ENCODE measurements at places on chromosomes 13 and 19.

GRCh38 chr13:56736966-56737365, 403.8 kb upstream of the PRR20A start:
- DNase-seq = no peak

DNA sequence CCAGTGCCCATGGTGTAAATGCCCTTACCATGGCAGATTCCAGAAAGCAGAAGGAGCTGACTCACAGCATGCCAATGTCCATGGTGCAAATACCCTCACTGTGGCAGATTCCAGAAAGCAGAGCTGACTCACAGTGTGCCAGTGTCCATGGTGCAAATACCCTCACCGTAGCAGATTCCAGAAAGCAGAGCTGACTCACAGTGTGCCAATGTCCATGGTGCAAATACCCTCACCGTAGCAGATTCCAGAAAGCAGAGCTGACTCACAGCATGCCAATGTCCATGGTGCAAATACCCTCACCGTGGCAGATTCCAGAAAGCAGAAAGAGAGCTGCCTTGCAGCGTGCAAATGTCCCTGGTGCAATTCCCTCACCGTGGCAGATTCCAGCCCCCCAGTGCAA, 163.8 kb upstream of the SOX1 start:
- no peak for DNase-seq

DNA sequence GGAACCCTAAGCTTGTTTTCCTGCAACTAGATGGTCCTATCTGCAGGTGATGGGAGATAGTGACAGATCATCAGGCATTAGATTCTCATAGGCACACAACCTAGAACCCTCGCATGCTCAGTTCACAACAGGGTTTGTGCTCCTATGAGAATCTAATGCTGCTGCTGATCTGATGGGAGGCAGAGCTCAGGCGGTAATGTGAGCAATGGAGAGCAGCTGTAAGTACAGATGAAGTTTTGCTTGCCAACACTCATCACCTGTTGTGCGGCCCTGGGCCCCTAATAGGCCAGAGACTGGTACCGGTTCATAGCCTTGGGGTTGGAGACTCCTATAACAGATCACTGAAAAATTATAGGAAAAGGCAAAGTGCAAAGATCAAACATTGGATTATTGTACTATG, 267.2 kb downstream of the PCDH9 start:
- DNase-seq = no peak

DNA sequence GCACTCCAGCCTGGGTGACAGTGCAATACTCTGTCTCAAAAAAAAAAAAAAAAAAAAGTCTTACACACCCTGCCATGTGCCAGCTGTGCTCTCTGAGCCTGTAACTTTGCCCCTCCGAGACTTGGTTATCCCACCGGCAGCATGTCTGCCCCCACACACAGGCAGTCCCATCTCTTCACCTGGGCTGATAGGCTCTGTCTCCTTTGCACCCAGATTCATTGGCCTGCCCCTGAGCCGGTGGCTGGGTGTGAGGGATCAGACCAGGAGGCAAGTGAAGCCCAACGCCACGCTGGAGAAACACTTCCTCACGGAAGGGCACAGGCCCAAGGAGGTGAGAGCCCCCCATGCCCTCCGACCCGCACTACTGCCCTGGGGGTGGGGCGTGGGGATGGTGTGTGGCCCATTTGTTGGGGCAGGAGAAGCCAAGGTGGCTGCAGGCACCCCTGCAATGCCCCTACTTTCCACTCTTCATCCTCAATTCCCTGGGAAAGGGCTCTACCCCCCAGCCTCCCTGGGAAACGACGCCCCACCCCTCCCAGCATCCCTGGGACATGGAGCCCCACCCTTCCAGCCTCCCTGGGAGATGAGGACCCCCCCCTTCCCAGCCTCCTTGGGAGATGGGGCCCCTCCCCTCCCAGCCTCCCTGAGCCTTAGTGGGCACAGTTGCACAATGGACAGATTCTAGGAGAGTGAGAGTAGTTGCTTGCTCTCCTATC, 45.3 kb downstream of the CERS4 start:
- no peak for DNase-seq

DNA sequence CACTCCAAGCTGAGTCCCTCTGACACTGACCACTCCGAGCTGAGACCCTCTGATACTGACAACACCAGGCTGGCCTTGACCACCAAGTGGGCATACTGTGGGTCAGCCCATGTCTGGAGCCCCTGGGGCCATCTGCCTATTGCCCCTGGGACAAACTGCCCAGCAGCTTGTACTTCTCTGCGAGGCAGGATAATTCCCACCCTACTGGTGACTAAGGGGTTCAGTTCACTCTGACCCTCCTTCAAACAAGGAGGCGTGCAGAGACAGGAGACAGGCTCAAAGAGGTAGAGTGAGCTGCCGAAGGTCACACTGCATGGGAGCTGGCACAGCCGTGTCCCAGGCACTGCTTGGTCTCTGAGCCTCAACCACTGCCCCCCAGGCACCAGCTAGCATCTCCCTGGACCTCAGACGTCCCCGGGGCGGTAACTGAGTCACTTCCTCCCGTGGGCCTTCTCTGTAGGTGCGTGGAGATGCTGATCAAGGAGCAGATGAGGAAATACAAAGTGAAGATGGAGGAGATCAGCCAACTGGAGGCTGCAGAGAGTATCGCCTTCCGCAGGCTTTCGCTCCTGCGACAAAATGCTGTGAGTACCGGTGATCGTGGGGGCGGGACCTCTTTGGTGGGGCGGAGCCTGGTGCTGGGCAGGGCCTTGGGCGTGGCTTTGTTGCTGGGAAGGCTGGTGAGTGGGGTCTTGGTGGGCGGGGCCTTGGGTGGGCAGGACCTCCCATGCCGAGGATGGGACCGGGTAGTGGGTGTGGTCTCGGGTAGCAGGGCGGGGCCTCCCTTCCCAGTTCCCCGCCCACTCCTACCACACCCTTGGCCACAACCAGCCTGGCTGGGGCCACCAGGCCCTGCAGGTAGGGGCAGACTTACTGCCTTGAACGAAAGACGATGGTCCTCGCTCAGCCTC, 5.8 kb upstream of the USE1 start:
- DNase-seq = no peak

DNA sequence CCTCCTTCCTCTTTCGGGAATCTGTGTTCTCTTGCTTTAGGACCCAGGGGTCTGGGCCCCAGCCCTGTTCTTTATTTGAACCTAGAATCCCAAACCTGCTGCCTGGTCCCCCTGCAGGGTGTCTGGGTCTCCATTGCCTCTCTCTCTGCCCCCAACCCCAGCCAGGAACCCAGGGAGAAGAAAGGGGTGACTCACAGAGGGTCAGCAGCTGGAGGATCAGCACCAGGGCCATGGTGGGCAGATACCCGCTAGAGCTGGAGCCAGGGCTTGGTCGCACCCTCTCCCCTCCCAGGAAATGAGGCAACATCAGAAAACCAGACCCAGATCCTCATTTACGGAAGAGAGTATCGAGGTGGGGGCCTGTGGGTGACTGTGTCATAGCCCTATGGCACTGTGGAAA, at the start of gene OSCAR:
Gene OSCAR (minus strand): TSS at position 243 of the 400 bp plus-strand sequence. CDS start 11 bp downstream, at position 232.
- no peak for DNase-seq

DNA sequence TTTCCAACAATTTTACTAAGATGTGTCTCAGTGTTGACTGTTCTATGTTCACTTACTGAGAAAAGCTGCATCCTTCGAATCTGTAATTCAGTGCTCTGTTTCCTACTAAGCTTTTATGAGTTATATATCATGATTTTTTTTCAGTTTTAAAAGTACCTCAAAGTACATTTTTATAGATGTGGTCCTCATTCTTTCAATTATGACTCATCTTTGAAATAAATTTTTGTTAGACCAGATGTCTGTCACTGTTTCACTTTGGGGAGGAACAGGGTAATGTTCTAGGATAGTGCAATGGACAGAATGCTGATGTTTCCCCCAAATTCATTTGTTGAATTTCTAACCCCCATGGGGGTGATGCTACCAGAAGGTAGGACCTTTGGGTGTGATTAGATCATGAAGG, 74.8 kb downstream of the NALCN start:
- no peak for DNase-seq

DNA sequence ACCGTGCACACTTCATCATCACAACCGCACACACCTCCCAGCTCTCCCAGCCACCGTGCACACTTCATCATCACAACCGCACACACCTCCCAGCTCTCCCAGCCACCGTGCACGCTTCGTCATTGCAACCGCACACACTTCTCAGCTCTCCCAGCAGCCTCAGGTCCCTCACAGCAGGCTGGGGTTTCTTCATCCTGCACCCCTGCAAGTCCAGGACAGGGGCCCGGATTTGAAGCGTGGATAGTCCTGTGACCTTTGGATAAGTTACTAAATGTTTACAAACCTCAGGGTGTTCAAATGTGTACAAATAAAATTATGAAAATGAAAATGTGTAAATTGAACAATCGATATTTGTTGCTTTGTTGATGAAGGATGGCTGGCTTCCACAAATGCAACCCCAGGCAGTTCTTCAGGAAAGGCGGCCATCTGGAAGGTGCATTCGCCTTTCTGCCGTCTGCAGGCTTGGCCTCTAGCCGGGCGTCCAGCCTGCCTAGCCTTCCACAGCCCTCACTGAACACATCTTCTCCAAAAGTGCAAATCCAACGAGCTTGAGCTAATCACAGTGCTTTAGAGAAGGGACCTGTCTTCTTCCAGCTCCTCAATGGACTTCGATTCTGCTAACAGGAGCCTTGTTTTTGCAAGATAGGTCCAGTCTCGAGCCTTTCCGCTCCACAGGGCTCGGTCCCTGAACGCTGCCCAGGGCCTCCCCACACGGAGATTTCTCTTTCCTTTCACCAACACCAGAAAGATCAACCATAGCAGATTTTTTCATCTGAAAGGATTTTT, 74.2 kb downstream of the SPACA7 start:
- DNase-seq = no peak

DNA sequence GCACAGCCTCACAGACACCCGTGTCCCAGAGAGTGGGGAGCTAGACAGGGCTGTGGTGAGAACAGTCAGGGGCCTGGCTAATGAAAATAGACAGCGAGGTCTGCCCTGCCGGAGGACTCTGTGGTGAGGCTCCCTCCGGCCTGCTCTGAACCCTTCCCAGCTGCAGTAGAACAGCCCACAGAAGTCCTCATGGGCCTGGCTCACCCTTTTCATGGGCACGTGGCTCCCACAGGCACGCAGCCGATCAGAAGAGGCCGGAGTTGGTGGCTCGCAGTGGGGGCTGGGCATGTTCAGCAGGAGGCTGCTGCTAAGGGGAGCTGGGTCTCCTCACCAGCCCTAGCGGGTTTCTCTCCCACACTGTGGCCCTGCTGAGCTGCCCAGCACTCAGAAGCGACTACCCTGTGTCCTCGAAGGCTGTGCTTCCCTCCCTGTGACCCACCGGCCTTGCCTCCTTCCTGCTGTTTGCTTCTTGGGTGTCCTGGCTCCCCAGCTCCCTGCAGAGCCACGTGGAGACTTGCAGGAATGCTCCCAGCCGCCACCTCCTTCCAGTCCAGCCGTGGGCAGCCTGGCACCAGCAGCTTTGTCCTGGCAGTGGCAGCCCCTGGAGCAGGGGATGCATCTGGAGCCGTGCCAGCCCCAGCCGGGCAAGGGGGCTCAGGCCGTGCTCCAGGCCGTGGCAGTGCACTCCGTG, 138.7 kb downstream of the KDM4B start:
- DNase-seq = no peak

DNA sequence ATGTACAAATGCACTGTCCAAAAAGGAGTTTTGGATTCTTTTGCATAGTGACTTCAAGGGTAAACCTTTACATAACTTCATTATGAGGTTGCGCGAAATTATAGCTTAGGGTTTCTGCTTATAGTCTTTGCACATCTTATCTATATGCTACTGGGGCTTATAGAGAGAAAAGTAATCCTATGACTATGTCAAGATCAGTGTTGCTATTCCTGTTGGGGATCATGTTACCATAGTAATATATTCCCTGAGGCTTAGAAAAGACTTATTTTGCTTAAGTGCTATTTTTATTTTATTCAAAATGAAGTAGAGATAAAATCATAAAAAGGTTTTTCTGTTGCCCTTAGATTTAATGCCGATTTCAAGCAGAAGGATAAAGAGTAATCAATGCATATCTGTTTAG, 14.7 kb upstream of the POSTN start:
- DNase-seq = no peak

DNA sequence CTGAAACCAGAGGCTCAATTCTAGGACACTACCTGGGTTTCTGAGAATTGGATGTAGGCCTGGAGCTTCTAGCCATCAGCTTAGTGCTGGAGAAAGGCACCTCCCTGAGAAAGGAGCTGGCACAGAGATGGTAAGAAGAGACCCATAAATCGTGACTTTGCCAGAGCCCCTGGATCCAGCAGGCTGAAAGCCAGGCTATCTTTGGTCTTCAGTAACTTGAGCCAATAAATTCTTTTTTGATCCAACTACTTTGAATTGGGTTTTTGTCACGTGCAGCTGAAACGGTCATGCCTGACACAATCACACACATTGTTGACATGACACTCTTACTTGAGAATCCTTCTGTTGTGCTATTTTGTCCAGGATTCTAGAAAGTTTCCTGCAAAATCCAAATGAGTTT, 103.4 kb downstream of the LHFPL6 start:
- no peak for DNase-seq

- DNase-seq = no peak
Observed at GRCh38 chr13:103403814-103404213, 337.6 kb upstream of the SLC10A2 start.

GRCh38 chr13:29909975-29910674, 59.7 kb upstream of the UBL3 start:
- DNase-seq = no peak

- DNase-seq = peak; percentile 67
Observed at GRCh38 chr13:27621366-27622101, at the start of gene POLR1D. Gene POLR1D, plus strand, starts transcription at chr13:27621892. Its CDS starts 92 bp downstream, at chr13:27621984.

DNA sequence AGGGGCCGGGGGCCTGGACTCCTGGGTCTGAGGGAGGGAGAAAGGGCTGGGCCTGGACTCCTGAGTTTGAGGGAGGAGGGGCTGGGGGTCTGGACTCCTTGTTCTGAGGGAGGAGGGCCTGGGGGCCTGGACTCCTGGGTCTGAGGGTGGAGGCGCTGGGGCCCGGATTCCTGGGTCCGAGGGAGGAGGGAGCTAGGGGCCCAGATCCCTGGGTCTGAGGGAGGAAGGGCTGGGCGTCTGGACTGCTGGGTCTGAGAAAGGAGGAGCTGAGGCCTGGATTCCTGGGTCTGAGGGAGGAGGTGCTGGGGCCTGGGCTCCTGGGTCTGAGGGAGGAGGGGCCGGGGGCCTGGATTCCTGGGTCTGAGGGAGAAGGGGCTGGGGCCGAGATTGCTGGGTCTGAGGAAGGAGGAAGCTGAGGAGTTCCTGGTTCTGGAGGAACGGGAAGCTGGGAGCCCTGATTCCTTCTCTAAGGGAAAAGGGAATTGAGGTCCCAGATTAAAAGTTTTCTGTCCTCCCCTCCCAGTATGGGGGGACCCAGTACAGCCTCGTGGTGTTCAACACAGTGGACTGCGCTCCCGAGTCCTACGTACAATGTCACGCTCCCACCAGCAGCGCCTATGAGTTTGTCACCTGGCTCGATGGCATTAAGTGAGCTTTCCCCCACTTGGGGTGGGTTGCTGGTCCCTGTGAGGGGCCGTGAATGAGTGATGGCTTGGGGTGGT, 721 bp downstream of the MED25 start:
- no peak for DNase-seq

GRCh38 chr13:74205313-74205690, 71.1 kb upstream of the KLF12 start:
- DNase-seq = no peak

- no peak for DNase-seq
Observed at GRCh38 chr19:8064911-8065874, 12.6 kb downstream of the CCL25 start.

Data from activated naive CD4-positive, alpha-beta T cell (primary cell).